ENCODE measurements at places on chromosomes 6 and 20.

GRCh38 chr6:33477864-33478263, 23.5 kb downstream of the ZBTB9 start:
- peaks cover 7% of the 10 kb centered on the region for H3K27me3 ChIP-seq
- DNase-seq = no peak
- no peaks in the 10 kb centered on the region for H3K4me1 ChIP-seq
- H3K36me3 ChIP-seq = no peaks in the 10 kb centered on the region
- H3K27ac ChIP-seq = no peak overlapping the region

- H3K36me3 ChIP-seq = peaks cover 20% of the 10 kb centered on the region
- H3K27me3 ChIP-seq = no peaks in the 10 kb centered on the region
- H3K27ac ChIP-seq = peak overlapping the region; percentile 88
- H3K4me1 ChIP-seq = peaks cover 71% of the 10 kb centered on the region
- peak overlapping the region; percentile 87 for H3K4me3 ChIP-seq
Observed at GRCh38 chr6:493840-494239, 102.3 kb downstream of the IRF4 start.

- H3K4me1 ChIP-seq = no peaks in the 10 kb centered on the region
- no peaks in the 10 kb centered on the region for H3K36me3 ChIP-seq
- no peak overlapping the region for H3K4me3 ChIP-seq
- H3K27ac ChIP-seq = no peak overlapping the region
- H3K27me3 ChIP-seq = no peaks in the 10 kb centered on the region
Observed at GRCh38 chr6:84906514-84906913, 142.1 kb upstream of the TBX18 start.

GRCh38 chr20:58876437-58876836, 23.9 kb downstream of the GNAS start:
- no peak overlapping the region for H3K27ac ChIP-seq
- no peak for DNase-seq
- H3K4me3 ChIP-seq = no peak overlapping the region
- no peaks in the 10 kb centered on the region for H3K36me3 ChIP-seq

- H3K4me1 ChIP-seq = peaks cover 83% of the 10 kb centered on the region
- no peaks in the 10 kb centered on the region for H3K27me3 ChIP-seq
- no peaks in the 10 kb centered on the region for H3K36me3 ChIP-seq
- H3K27ac ChIP-seq = peak overlapping the region; percentile 93
Observed at GRCh38 chr6:13427801-13428582, 59.4 kb downstream of the GFOD1 start.

- H3K4me3 ChIP-seq = peak overlapping the region; percentile 6
- H3K27ac ChIP-seq = peak overlapping the region; percentile 87
Observed at GRCh38 chr20:48702455-48702913, 125.3 kb downstream of the PREX1 start.

DNA sequence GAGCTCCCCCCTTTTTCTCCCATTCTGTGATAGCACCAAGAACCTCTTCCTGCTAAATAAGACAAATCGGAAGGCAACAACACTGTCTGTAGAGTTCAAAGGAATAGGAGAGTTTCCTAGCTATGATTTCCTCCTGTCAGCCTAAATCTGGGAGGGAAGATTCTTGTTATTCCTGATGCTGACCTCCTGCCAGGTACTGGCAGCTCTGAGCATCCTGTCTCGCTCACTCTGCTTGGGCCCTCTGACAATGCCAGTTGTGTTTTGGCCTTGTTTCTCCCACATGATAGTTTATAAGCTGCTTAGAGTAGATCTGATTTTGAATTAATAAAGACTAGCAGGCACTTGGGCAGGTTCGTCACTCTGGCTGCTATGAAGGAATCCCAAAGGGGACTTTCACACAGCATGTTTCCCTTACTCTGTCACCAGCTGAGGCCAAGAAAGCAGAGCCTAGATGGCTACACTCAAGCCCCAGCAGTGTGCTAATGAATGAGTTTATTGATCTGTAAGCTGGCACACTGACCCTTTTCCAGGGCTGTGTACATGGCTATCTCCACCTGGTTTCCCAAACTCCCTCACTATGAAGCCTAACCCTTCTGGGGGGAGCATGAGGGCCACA, 52.3 kb downstream of the UQCC1 start:
- no peak for DNase-seq
- H3K27ac ChIP-seq = no peak overlapping the region
- H3K4me3 ChIP-seq = no peak overlapping the region
- H3K4me1 ChIP-seq = no peaks in the 10 kb centered on the region

- H3K4me3 ChIP-seq = no peak overlapping the region
- H3K27ac ChIP-seq = no peak overlapping the region
- no peak for DNase-seq
- peaks cover 2% of the 10 kb centered on the region for H3K27me3 ChIP-seq
Observed at GRCh38 chr6:75397656-75398465, 95.7 kb downstream of the FILIP1 start.

GRCh38 chr6:71287926-71288227, 734 bp upstream of the OGFRL1 start:
- no peak for DNase-seq
- H3K4me3 ChIP-seq = peak overlapping the region; percentile 86
- H3K27ac ChIP-seq = peak overlapping the region; percentile 63
- no peaks in the 10 kb centered on the region for H3K27me3 ChIP-seq
- no peaks in the 10 kb centered on the region for H3K36me3 ChIP-seq
- peaks cover 37% of the 10 kb centered on the region for H3K4me1 ChIP-seq

DNA sequence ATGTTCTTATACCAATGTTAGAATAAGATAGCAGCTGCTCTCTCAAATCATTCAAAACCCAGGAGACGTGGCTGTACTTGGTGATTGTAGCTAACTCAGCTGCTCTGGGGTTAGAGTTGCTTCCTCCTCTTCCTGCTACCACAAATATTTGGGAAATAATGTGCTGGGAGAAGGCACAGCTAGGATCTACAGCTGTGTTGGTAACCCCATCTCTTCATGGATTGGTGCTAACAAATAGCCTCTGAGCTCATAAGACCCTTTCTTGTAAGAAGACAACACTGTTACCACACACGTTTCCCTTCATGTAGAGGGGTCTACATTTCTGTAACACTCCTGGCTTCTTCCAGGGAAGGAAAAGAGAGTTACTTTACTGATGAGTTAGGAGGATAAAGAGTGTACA, 911.0 kb upstream of the CITED2 start:
- H3K4me1 ChIP-seq = no peaks in the 10 kb centered on the region
- no peak for DNase-seq
- H3K4me3 ChIP-seq = no peak overlapping the region
- no peak overlapping the region for H3K27ac ChIP-seq
- H3K36me3 ChIP-seq = no peaks in the 10 kb centered on the region

- H3K36me3 ChIP-seq = no peaks in the 10 kb centered on the region
- no peaks in the 10 kb centered on the region for H3K4me1 ChIP-seq
- H3K4me3 ChIP-seq = no peak overlapping the region
- H3K27ac ChIP-seq = no peak overlapping the region
Observed at GRCh38 chr20:62993856-62994494, 12.8 kb downstream of the BHLHE23 start.

- H3K27me3 ChIP-seq = no peaks in the 10 kb centered on the region
- no peak overlapping the region for H3K27ac ChIP-seq
- H3K4me3 ChIP-seq = no peak overlapping the region
Observed at GRCh38 chr20:15240801-15241200, 903.4 kb upstream of the FLRT3 start.

- no peak overlapping the region for H3K27ac ChIP-seq
- H3K4me1 ChIP-seq = peaks cover 8% of the 10 kb centered on the region
- no peaks in the 10 kb centered on the region for H3K36me3 ChIP-seq
- no peak for DNase-seq
Observed at GRCh38 chr20:44609006-44609515, 26.7 kb downstream of the PKIG start.

GRCh38 chr6:158686311-158686710, 36.5 kb downstream of the SYTL3 start:
- H3K27ac ChIP-seq = peak overlapping the region; percentile 87
- DNase-seq = no peak
- peaks cover 42% of the 10 kb centered on the region for H3K36me3 ChIP-seq
- H3K4me3 ChIP-seq = peak overlapping the region; percentile 78

DNA sequence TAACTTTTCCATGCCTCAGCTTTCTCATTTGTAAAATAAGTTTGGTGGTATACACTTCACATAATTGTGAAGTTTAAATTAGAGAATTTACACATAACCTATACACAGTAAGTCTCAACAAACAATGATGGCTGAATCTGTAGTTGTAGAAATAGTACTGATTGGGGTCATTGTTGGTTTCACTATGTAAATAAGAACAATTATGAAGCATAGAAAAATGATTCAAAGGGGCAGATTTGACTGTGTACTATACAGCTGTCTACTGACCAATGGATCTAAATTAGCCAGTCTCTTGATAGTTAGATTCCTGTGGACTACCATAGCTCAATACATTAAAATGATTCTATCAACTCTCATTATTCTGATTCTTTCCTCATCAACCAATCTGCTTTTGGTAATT, 181.1 kb upstream of the STXBP5 start:
- DNase-seq = no peak
- no peak overlapping the region for H3K27ac ChIP-seq
- no peak overlapping the region for H3K4me3 ChIP-seq
- H3K4me1 ChIP-seq = no peaks in the 10 kb centered on the region

GRCh38 chr6:87700397-87701343, 1.4 kb downstream of the AKIRIN2 start:
- peak; percentile 62 for DNase-seq
- no peaks in the 10 kb centered on the region for H3K27me3 ChIP-seq
- peaks cover 20% of the 10 kb centered on the region for H3K36me3 ChIP-seq
- H3K27ac ChIP-seq = peak overlapping the region; percentile 96
- peaks cover 75% of the 10 kb centered on the region for H3K4me1 ChIP-seq

DNA sequence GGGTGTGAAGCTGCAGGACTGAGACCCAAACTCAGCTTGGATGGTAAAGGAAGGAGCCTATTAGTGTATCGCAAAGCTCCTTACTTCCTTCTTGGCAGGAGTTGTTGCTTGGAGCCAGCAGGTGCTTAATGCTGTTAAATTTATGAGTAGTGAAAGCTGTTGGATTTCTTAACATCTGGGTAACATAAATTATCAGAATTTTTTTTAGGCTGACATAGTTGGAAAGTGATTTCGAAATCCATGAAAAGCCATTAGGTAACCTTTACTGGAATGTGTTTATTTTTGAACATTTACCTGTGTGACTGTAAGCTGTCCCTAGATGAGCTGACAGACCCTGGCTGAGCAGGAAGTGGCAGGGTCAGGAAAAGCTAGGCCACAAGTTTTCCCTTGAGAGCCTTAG, 470.4 kb upstream of the SLC35B3 start:
- DNase-seq = no peak
- no peaks in the 10 kb centered on the region for H3K36me3 ChIP-seq
- H3K4me3 ChIP-seq = no peak overlapping the region

- H3K27me3 ChIP-seq = no peaks in the 10 kb centered on the region
- peaks cover 13% of the 10 kb centered on the region for H3K36me3 ChIP-seq
- peaks cover 45% of the 10 kb centered on the region for H3K4me1 ChIP-seq
- peak; percentile 82 for DNase-seq
- peak overlapping the region; percentile 94 for H3K27ac ChIP-seq
- H3K4me3 ChIP-seq = peak overlapping the region; percentile 74
Observed at GRCh38 chr20:38893565-38894090, 32.6 kb upstream of the FAM83D start.

DNA sequence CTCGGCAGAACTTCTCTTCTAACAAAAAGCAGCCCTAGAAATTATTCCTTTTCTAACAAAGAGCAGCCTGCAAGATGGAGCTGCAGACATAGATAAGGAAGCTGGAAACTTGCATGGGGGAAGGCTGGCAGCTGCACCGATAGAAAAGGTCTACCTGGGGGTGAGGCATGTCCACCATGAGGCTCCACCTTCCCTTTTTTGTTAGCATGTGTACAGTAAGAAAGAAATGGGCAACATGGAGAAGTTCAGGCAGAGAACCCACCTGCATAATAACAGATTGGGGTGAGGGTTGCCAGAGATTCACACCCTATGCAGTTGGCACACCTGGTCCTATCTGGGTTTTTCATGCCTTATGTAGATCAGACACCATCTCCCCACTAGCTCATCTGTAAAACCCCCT, 25.4 kb downstream of the ZNF311 start:
- no peak overlapping the region for H3K4me3 ChIP-seq
- peaks cover 38% of the 10 kb centered on the region for H3K4me1 ChIP-seq
- no peak overlapping the region for H3K27ac ChIP-seq
- H3K36me3 ChIP-seq = peaks cover 4% of the 10 kb centered on the region

DNA sequence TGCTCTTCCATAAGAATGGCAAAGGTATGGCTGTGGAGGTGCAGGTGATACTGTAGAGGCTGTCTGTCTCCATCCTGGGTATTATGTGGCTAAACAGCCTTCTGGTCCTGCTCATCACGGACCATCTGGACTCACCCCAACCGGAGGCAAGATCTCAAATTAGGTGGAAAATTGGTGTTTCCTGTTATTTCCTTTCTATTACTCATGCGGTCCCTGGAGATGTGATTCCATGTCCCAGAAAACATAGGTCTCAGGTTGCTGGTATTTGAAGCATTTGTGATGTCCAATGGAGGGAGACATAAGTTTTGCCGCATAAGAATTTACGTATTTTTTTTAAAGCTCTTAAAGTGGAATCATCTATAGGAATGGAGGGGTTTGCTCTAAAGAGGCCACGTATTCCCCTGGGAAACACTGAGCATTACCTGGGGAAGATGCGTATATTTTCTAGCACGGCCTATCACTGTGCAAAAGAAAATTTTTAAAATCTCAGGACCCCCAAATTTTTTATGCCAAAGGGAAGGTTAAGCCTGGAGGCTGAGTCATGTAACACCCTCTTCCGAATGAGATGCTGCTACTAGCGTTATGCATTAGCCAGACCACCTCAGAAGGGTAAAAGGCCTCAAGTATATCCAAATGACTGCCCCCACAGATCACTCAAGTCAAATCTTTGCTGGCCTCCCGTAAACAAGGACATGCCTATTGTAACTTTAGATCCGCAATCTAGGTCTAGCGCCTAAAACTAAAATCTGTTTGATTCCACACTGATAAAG, 22.4 kb upstream of the PBOV1 start:
- no peaks in the 10 kb centered on the region for H3K36me3 ChIP-seq
- no peaks in the 10 kb centered on the region for H3K4me1 ChIP-seq
- H3K4me3 ChIP-seq = no peak overlapping the region
- no peak overlapping the region for H3K27ac ChIP-seq

- no peaks in the 10 kb centered on the region for H3K4me1 ChIP-seq
- no peak overlapping the region for H3K27ac ChIP-seq
- no peak for DNase-seq
- no peaks in the 10 kb centered on the region for H3K36me3 ChIP-seq
Observed at GRCh38 chr20:64049878-64050260, 430 bp upstream of the SOX18 start.

DNA sequence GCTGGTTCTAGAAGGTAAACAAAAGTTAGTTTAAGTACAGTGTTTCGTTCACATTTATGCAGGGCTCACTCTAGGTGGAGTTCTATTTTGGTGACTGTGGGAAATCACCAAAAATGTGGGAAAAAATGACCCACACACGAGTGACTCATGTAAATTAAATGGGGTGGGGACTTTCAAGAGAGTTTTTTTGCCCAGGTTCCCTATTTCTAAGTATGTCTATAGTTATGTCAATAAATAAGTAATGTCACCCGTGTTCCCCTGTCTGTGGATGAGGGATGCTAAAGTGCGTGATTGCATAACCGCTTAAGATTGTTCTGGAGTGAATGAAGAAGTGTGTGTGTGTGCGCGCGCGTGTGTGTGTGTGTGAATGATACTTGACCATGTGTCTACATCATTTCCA, 69.1 kb downstream of the MYB start:
- H3K36me3 ChIP-seq = no peaks in the 10 kb centered on the region
- no peak for DNase-seq
- H3K4me3 ChIP-seq = no peak overlapping the region
- no peaks in the 10 kb centered on the region for H3K27me3 ChIP-seq

Data from natural killer cell treated with Interleukin-12 subunit alpha and Interleukin-12 subunit beta and Interleukin-15 and Interleukin-18, amount 100 ng/mL, for 72 hours (primary cell).